Fibroblast of the conjunctiva (primary cell): ENCODE measurements at places on chromosomes 2 and 18.

GRCh38 chr2:113274432-113274831 lies 4.3 kb downstream of the PAX8 start:
- no peak for DNase-seq

- no peak for DNase-seq
These were observed 33.3 kb upstream of the PGAP1 start for GRCh38 chr2:196959734-196960338.

DNA sequence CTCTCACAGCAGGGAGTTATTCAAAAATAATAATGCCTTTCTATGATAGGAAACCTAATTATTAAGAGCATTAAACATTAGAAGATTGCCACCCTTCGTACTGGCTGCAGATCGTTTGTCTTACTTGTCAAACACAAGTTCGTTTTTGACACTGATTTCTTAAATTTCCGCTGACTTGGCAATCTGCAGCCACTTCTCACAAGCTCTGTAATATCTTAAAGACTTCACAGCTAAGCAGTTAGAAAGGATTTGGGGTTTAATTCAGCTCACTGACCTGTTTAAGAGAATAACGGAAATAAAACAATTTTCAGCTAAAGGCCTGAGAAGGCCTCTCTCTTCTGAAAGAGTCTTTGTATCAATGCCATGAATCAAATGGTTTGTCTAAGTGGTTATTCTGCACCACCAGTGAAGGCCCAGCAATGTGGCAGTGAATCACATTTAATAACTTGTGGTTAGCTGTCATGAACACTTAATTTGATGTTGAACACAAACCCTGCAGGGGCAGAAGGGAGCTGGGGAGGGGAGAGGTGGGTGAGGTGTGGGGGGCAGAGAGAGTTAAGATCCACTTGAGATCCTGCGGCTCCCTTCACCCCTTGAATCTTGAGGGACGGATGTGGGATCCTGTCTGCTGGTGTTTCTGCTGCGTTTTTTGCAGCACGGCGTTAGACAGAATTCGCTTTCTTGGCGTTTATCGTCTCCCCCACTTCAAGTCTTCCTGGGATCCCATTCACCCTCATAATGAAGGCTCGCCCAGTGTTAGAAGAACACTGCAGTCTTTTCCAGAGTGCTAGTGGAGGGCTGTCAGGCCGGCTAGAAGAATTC lies 145.4 kb upstream of the SATB2 start:
- no peak for DNase-seq

GRCh38 chr2:83943265-83943664 lies 515.8 kb downstream of the SUCLG1 start:
- DNase-seq = no peak

DNA sequence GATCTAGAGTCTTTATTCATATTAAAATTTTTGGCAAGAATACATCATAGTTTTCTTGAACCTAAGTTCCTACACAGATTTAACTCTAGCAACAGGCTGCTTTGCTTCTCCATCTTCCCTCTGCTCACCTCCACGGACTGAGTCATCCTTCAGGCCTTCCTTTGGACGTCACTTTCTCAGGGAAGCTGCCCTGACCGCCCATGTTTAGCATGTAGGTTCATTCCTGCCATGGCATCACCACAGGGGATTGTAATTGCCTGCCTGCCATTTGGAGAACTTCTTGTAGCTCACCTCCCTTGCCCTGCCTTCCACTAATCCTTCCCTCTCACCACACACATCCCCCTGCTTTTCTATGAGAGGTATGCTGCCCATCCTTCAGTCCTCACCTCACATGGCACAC lies 43.9 kb upstream of the B3GNT2 start:
- no peak for DNase-seq

DNA sequence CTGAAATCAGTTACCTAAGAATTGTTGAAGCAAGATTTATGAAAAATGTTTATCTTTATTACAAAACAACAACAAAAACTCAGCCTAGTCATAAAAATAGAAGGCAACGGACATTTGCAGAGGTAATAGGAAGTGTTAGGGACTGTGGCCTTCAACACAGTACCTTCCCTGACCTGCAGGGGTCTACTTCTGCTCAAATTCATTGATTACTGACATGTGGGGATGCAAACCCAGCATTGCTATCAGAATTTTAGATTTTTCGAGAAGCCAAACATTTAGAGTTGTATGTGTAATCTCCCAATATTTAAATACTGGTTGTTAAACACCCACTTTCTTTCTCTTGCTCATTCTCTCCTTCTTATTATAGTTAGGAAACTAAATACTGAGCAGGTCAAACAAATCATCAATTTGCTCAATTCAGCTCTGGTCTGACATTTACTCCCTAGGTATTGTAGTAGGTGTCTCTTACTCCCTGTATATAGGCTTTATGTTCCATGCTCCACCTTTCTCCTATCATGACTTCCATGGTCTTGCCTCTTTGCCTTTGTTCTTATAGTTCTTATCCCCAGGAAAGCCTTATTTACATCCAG lies 198.5 kb downstream of the UBE2E3 start:
- DNase-seq = no peak

DNA sequence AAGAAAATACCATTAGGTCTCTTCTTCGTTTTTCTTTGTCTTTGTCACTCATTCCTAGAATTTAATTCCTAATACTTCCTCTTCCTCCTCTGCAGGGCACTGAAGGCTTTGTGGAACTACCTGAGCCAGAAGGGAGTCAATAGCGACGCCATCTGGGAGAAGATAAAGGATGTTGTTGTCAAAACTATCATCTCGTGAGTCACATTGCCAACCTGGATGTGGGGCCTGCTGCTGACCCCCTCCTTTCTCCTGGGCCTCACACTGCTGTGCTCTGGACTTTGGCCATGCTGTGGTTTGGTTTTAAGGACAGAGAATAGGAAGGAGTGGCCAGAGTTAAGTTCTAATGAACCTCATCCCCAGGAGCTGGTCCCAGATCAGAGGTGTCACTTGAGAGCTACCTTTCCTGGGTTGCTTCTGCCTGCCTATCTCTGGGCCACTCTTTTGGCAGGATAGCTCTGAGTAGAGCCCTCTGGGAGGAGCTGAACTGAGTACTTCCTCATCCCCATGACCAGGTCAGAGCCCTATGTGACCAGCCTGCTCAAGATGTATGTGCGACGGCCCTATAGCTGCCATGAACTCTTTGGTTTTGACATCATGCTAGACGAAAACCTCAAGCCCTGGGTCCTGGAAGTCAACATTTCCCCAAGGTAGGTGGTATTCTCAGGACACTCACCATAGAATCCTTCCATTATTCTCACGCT lies 33.1 kb upstream of the CYP27A1 start:
- DNase-seq = no peak

GRCh38 chr2:18959952-18960717 lies 370.8 kb upstream of the NT5C1B start:
- DNase-seq = peak; percentile 72

DNA sequence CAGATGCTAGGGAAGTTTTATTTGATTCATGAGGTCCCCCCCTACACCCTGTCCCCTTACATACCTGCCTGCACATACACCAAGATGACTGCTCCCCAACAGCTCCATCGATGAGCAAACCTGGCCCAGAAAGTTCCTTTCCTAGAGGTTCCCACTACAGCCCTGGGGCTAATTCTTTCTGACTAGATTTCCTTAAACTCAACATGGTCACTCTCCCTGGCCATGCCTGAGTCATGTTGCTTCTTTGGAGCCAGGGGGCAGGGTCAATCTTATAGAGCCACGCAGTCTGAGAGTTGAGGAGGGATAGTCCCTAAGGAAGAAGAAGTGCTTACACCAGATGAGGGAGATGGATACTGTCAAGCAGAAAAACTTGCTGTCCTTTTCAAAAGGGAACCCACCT lies 67.7 kb upstream of the GLI2 start:
- DNase-seq = no peak

DNA sequence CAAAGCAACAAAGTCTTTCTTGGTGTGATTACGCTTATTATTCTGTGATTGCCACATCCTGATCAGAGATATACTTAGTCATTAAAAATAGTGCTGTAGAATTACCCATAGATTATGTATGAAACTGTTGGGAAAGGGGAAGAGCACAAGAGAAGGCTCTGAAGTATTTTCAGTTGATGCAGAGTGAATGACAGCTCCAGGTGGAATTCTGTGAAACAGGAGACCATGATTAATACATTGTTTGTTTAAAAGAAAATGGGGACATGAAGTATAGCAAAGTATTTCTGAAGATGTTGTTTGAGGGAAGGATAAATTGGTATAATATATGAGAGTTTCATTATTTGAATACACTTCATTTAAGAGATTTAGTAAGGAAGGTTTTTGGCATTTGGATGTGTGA lies 307.6 kb upstream of the CDH20 start:
- no peak for DNase-seq

GRCh38 chr18:48562075-48562474 lies 23.2 kb downstream of the CTIF start:
- no peak for DNase-seq

DNA sequence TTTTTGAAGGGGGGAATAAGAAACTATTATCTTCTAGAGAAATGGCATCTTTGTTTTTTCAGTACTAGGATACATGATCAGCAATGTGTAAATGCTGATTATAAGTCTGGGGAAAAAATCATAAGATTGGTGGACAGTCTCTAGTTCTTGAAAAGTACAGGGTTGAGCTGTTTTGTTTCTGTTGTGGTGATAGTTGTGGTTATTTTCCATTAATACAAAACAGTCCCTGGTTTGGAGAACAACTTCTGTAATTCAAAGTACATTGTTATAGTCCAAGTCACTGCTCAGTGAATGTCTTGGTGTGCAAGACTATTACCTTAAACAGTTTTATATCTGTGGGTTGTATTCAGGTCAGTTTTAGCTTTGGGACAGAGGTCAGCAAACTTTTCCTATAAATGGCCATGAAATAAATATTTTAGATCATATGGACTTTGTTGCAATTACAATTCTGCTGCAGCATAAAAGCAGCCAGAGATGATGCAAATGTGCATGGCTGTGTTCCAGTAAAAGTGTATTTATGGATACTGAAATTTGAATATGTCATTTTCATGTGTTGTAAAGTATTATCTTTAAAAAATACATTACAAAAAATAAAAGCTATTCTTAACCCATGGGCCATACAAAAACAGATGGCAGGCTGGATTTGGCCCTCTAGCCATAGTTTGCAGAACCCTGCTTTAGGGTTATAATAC lies 111.0 kb downstream of the CERS6 start:
- no peak for DNase-seq
